SK-MEL-5 (cell line): ENCODE measurements at places on chromosomes 3 and 15. TPM values are rescaled to one million over a fixed set of nuclear protein-coding genes. Genes with fewer than 3 reads are reported as not detected.

ADGRG7 gene
- total RNA-seq: not detected in 2 replicates

C3orf62 gene
- 1.7 and 2.1 TPM in 2 replicates for total RNA-seq

RAD54L2 gene
- total RNA-seq: 11.6 and 16.5 TPM in 2 replicates

CIDEC gene
- total RNA-seq: 0.24 and 0.71 TPM in 2 replicates

NAALADL2 gene
- total RNA-seq: 1.7 and 2.9 TPM in 2 replicates

CHDH gene
- 0.03 TPM in 1 of 2 replicates, not detected in the other for total RNA-seq

CELF6 gene
- 0.24 TPM in 1 of 2 replicates, not detected in the other for total RNA-seq

AZI2 gene
- 53.0 and 54.0 TPM in 2 replicates for total RNA-seq

USP3 gene
- total RNA-seq: 23.0 and 24.2 TPM in 2 replicates

GOLGA8S gene
- total RNA-seq: not detected in 2 replicates

SLC12A1 gene
- total RNA-seq: 0.11 and 0.16 TPM in 2 replicates

REC114 gene
- total RNA-seq: not detected in 2 replicates

IVD gene
- 16.6 and 23.3 TPM in 2 replicates for total RNA-seq

CAMK2N2 gene
- total RNA-seq: 0.35 and 0.77 TPM in 2 replicates

C3orf49 gene
- total RNA-seq: not detected in 2 replicates

DNAJA4 gene
- 8.5 and 8.7 TPM in 2 replicates for total RNA-seq

LRRN1 gene
- 0.03 TPM in 1 of 2 replicates, not detected in the other for total RNA-seq

SCN5A gene
- 0.51 and 1.0 TPM in 2 replicates for total RNA-seq

MESP1 gene
- total RNA-seq: 0.74 and 0.88 TPM in 2 replicates

PAK2 gene
- 26.7 and 30.8 TPM in 2 replicates for total RNA-seq

INTS14 gene
- total RNA-seq: 24.7 and 27.3 TPM in 2 replicates

HTR3E gene
- total RNA-seq: not detected in 2 replicates

C2CD4A gene
- total RNA-seq: not detected in 2 replicates

AMT gene
- 0.32 TPM in 1 of 2 replicates, not detected in the other for total RNA-seq

TM6SF1 gene
- total RNA-seq: 0.08 TPM in 1 of 2 replicates, not detected in the other
